Endothelial cell (in vitro differentiated cells): ENCODE measurements at places on chromosomes 16 and 17.

DNA sequence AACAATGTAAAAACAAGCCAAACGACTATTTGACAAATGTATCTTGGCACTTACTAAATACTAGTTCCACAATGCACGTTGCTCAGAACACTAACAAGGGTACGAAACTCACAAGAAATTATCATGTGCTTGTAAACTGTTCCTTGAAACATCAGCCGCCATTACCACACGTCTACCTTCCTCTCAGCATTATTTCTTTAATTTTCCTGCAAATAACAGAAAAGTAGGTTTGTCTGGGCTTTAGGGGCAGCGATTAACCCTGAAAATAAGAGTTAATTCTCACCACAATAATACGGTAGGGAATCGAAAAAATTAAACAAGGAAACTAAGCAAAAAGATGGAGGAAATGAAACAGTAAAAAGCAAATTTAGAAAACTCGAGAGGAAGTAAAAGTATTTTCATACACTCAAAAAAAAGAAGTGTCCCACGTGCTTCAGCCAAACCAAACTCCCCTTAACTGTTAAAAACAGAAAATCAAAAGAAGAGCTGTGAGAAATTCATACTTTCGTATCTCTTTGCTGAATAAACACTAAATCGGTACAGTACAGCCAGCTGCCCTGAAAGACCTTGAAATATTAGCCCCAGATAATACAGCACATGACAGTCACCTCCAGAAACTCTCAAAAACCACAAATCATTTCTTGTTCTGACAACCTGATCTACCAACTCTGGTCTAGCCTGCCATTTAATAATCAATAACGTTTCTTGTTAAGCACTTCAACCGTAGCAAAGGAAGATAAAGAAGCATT is 1.2 kb downstream of the ARHGAP17 start:
- DNase-seq: no peak

DNA sequence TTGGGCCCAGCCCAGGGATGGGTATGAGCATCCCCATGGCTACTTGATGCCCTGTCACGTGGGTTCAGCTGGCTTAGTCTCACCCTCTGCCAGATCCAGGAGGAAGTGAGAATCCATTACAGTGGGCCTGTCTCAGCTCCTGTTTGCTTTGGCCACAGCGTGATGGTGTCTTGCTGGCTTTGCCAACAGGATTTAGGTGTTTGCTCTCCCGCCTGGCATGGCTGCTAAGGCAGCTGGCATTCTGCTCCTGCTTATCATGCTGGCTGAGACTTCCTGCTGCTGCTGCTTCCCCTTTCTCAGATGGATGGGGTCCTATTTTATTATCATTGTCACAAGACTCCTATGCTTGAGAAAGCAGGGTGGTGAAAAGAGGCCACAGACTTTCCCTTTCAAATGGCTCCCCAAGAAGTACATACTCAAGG is 28.3 kb upstream of the HOXB13 start:
- DNase-seq: no peak

GRCh38 chr17:50831471-50831928 is 3.9 kb upstream of the WFIKKN2 start:
- DNase-seq: no peak

GRCh38 chr16:85304337-85304736 is 192.1 kb upstream of the CIBAR2 start:
- DNase-seq: no peak

GRCh38 chr17:50426814-50427787 is 1.1 kb downstream of the ACSF2 start:
- peak; percentile 16 for DNase-seq

- no peak for DNase-seq
Observed at GRCh38 chr17:17416007-17416399, 60.8 kb upstream of the MED9 start.

DNA sequence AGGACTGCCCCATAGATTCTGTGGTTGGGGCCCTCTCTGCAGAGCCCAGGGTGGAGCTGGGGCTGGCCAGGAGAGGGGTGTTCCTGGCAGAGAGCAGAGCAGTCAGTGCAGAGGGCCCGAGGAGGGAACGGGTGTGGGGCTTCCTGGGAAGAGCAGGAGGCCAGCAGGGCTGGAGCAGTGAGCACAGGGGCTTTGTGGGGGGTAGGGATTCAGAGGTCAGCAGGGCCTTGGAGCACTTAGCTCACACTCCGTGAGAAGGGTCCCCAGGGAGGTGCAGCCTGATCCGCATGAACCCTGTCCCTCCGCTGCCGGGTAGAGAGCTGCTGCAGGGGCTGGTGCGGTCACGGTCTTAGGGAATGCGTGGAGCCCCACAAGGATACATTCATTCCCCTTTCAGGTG is 113.0 kb upstream of the CIBAR2 start:
- DNase-seq: no peak

DNA sequence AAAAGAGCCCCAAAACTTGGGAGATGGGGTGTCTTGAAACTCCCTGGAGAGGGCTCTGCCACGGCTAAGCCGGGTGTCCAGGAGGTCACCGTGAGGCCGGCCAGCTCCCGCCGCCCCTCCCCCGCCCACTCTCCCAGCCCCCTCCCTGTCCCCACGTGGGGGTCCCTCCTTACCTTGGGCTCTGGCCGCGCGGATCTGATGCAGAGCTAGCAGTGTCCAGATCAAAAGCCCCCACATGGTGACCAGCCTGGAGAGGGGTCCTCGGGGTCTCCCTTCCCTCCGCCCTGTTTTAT is 447 bp downstream of the SDK2 start:
- no peak for DNase-seq

- no peak for DNase-seq
Observed at GRCh38 chr16:2473446-2473926, 1.4 kb upstream of the TBC1D24 start.

GRCh38 chr16:19115148-19116021 is 1.6 kb downstream of the ITPRIPL2 start:
- DNase-seq: no peak

DNA sequence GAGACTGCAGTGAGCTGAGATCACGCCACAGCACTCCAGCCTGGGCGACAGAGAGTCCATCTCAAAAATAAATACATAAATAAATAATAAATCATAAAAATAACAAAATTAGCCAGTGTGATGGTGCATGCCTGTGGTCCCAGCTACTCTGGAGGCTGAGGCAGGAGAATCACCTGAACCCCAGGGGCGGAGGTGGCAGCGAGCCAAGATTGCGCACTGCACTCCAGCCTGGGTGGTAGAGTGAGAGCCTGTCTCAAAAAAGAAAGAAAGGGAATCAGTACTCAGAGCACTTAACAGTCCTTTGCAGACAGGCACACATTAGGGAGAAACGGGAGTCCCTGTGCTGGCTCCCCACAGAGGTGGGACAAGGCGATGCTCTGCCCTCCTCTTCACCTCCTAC is 25.1 kb downstream of the MAPK8IP3 start:
- DNase-seq: no peak
